ENCODE measurements at places on chromosomes 5 and 9. TPM values are rescaled to one million over a fixed set of nuclear protein-coding genes. Genes with fewer than 3 reads are reported as not detected.

Gene PCSK5
- 5.6 TPM for total RNA-seq

Gene DMRT3
- total RNA-seq, result not detected

Gene LSM11
- 1.3 TPM for total RNA-seq

Gene BTNL9
- 38.5 TPM for total RNA-seq

Gene MORN5
- not detected for total RNA-seq

Gene KLF4
- 28.0 TPM for total RNA-seq

Gene SURF2
- 17.4 TPM for total RNA-seq

Gene FIBCD1
- total RNA-seq, result 0.58 TPM

Gene ADAMTS6
- 1.5 TPM for total RNA-seq

- DNase-seq, result no peak
Observed at GRCh38 chr5:28117691-28118090, 1079.3 kb upstream of the CDH9 start.

GRCh38 chr5:40680741-40681362, 1.1 kb downstream of the PTGER4 start:
- DNase-seq, result no peak

- no peak for DNase-seq
Observed at GRCh38 chr9:130422546-130422945, 22.2 kb upstream of the ASS1 start.

DNA sequence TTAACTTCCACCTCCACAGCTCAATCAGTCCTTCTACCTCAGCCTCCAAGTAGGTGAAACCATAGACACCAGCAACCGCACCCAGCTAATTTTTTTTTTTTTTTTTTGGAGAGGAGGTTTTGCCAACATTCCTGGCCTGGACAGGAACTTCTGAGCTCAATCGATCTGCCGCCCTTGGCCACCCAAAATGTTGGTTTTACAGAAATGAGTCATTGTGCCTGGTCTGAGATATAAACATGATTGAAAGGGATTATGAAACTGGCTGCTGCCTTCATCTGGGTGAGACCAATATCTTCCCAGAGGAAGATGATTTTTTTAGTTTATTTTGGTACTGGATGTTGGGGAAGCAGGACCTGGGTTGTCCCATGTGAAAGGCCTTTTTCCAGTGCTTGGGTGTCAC, 9.2 kb downstream of the TAF11L12 start:
- DNase-seq, result no peak

DNA sequence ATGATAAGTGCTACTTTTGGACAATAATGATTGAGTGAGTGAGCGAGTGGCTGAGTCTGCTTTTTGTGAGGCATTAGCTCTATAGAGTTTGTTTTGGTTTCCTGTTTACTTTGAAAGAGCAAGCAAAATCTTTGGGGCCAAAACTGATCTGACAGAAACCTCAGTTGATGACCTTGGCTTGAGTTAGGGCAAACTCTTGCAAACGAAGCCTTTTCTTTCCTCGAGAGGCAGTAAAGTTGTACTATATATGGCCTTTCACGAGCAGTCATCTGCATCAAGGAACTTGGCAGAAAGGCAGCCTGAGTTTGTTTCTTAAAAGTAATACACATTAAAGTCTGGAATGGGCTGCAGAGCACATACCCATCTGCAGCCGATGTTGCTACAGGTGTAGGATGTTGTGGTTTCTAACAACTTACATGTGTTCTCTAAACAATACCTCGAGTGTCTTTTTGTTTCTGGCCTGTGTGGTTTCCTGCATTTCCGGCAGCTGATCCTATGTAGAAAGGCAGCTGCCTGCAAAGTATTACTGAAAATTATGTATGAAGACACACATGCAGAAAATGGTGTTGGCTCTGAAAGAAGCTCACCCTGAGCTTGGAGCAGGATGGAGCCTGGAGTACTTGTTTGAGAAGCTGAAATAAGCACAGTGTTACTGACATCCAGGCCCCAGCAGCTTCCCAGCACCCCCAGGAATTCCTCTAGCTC, 60.8 kb downstream of the FOXD1 start:
- DNase-seq, result no peak

GRCh38 chr5:78706381-78706780, 57.8 kb upstream of the LHFPL2 start:
- no peak for DNase-seq

DNA sequence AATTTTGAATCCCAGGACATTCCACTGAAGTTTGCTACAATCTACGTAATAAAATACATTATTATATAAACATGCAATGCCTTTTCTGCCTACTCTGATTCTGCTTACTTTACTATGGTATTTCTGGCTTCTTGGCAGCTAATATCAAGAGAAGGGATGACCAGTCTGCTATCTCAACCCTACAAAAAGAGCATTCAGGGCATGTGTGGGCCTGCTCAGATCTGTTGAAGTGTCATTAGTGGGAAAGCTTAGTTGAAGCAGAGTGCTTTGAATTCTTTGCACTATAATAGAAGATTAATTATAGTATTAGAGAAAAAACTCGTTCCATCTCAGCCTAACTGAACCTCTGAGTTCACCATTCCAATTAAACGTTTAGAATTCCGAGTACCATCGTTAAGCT, 339.5 kb upstream of the ISL1 start:
- DNase-seq, result no peak

GRCh38 chr9:28650327-28650726, 1077.0 kb upstream of the C9orf72 start:
- no peak for DNase-seq

Data from left ventricle myocardium inferior (tissue), 1 donor.